KBM-7 (cell line): ENCODE measurements at places on chromosomes 2 and 18.

DNA sequence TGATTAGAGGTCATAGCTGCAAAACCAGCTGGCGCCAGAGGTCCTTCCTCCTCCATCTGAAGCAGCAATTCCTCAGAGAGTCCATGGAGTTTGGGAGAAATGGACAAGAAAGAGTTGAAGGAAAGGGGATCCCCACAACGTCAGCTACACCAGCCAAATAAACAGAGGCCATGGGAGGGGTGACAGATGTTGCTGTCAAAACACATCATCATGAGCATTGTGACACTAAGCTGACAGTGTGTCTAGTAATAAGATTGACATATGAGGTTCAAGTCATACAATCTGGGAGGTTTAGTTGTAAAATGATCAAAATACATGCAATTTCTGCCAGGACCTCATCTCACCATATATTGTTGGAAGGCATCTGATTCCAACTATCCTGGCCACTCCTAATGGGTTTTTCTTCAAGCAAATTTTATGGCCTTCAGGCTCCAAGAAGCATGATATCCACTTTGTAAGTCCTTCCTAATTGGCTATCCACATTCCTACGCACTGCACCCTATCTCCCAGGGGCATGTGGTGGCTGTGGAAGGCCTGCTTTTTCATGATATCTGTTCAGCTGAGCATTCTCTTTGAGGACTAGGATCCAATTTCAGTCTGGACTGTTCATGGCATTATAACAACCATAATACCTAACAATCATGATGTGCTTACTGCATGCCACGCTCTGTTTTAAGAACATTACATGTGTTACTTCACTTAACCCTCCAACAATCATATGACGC, 335.0 kb upstream of the ID2 start:
- no peak for DNase-seq

GRCh38 chr2:72695676-72696075, 130.2 kb downstream of the EXOC6B start:
- no peak for DNase-seq

GRCh38 chr2:27705851-27706622, 42.3 kb downstream of the SLC4A1AP start:
- peak; percentile 51 for DNase-seq

- no peak for DNase-seq
Measured at GRCh38 chr2:50355891-50356290, 676.0 kb downstream of the NRXN1 start.

- DNase-seq: peak; percentile 51
Measured at GRCh38 chr2:8984855-8985254, 18.6 kb downstream of the MBOAT2 start.

DNA sequence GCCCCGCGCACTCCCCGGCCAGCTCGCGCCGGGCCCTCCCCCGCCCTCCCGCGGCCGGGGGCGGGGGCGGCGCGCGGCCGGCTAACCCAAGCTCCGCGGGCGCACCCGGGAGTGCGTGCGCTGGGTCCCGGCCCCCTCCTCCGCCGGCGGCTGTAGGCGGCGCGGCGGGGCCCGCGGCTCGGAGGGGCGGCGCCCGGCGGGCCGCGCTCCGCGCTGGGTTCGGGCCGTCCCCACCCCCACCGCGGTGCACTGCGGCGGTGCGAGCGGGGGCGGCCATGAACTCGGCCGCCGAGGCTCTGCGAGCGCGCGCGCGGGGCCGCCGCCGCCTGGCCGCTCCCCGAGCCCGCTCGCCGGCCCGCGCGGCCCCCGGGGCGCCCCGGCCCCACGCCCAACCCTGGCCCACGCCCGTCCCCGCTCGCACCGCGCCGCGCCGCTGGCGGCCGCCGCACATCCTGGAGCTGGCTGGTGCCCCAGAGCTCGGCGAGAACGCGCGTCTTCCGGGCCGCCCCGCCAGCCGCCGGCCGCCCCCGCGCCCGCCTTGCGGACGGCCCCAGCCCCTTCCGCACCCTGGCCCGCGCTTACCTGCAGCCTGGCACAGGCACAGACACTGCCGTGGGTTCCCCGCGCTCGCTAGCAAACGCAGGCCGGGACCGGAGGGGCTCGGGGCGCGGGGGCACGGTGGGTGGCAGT, at the start of gene ZBTB14:
Gene ZBTB14, minus strand, starts transcription at position 496 of the 690 bp plus-strand sequence. CDS start 2,480 bp downstream, outside the sequence.
- DNase-seq: no peak

DNA sequence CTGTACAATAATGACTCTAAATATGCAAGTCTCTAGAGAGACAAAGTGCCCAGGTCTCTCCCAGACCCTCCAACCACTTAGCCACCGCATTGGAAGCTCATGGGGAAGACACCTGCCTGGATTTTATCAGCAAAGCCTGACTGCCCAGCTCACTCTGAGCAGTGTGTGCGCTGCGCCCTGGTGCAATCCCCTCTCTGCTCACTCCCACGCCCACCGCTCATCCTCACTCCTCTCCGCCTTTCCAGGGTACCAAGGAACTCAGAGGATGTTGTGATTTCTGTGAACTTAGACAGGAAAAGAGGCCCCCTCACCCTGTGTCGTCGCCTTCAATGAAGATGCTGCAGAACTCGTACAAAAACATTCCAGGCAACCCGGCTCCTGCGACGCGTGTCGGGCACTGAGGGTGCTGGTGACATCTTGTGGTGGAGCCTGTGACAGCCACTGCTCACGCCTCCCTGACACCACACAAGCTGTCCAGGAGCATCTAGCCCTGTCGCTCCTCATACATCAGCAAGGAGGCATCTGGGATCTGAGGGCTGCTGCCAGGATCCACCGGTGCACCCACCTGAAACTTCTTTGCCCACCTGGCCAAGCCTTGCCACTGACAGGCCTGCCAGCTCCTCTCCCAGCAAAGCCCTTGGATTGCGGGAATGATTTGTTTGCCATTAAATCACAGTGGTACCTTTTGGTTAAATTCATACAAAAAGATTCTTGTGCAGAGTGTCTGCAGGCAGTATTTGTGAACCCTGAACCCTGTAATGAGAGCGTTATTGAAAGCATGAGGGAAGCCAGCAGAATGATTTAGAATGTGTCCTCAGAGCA, 220.4 kb downstream of the ZNF516 start:
- DNase-seq: peak; percentile 27

GRCh38 chr18:48320639-48320945, 88.6 kb downstream of the ZBTB7C start:
- no peak for DNase-seq

GRCh38 chr2:134623046-134623445, 95.8 kb downstream of the TMEM163 start:
- DNase-seq: no peak

- no peak for DNase-seq
Measured at GRCh38 chr2:159960414-159960813, 102.0 kb downstream of the PLA2R1 start.

DNA sequence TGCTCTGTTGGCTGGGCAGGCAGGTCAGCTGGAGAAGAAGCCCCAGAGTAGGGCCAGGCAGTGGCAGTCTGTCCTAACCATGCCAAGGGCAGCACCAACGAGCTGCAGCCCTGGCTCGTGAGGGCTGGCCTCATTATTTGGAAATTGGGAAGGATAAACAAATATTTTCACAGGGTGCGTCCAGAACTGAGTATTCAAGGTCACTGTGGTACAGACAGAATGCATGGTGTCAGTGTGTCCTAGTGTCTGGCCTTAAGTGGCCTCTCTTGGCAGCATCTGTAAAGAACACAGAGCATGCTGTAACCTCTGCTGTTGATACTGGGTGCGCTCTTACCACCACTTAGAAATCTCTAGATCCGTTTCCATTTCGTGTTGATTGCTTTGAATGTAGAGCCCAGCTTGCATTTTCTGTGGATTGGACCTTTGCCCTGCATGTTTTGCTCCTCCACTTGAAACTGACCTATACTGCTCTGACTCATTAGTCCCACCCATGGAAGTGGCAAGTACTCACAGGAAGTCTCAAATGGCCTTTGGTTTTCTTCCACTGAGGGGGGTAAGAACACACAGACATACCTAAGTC, 88.2 kb downstream of the GREB1L start:
- DNase-seq: no peak

DNA sequence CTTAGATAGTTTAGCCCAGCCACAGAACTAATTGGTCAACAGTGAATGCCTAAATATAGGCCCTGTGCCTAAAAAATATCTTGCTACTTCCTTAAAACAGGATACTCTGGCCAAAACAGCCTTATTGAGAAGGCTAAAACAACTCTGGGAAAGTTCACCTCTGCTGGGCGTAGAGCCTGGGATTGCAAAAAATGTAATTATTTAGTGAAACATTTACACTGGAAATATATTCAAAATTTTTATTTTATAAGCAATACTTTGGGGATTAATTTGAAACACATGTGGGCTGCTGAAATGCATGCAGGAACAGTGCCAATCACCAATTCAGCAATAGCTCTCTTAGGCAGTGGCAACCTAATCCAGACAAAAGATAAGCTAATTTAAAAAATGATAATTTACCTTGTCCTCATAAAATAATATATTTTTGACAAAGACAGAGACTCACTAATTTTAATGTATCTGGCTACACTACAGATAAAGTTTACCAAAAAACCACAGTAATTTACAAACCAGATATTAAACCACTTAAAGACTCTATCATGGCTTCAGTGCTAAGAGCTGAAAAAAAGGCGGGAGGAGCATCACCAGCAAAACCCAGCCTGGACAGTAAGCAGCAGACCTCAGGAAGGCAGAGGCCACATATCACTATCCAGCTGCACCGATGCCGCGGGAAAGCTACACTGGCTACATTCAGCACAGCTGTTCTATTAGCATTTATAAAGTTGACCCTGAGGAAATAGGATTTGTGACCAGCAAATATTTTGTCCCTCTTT, 18.5 kb downstream of the TRAK2 start:
- DNase-seq: peak; percentile 39

DNA sequence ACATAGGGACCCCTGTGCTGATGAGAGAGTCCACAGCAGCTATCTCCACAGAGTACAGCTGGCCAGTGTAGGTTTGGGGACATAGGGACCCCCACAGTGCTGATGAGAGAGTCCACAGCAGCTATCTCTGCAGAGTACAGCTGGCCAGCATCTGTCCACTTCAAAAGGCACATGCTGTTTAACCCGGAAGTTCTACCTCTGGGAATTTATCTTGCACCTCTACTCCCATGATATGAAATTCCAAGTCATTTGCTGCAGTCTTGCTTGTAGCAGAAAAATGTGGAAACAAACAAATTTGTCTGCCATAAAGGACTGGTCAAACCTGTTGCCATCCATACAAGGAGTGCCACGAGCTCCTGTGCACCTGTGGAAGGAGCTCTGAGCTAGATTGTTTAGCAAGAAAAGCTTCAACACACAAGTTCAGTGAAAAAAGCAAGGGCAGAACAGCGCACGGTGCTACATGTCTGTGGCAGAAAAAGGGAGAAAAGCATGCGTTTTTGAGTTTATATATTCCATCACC, 33.1 kb downstream of the LRRFIP1 start:
- no peak for DNase-seq

GRCh38 chr2:2173633-2174032, 157.4 kb downstream of the MYT1L start:
- DNase-seq: no peak

GRCh38 chr2:98907966-98908905, 27.8 kb downstream of the CRACDL start:
- DNase-seq: no peak

GRCh38 chr18:7301094-7301493, 70.2 kb downstream of the LRRC30 start:
- no peak for DNase-seq

DNA sequence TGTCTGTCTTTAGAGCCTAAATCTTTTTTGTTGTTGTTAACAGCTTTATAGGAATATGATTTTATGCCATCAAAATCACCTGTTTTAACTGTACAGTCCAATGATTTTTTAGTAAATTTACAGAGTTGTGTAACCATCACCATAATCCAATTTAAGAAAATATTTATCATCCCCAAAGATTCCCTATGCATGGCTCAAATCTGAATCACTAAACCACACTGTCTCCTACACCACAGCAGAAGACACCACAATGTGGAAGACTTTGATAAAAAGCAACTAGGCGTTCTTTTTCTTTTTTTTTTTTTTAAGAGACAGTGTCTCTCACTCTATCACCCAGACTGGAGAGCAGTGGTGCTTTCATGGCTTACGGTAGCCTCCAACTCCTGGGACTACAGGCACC, 99.6 kb downstream of the TXNL1 start:
- no peak for DNase-seq

DNA sequence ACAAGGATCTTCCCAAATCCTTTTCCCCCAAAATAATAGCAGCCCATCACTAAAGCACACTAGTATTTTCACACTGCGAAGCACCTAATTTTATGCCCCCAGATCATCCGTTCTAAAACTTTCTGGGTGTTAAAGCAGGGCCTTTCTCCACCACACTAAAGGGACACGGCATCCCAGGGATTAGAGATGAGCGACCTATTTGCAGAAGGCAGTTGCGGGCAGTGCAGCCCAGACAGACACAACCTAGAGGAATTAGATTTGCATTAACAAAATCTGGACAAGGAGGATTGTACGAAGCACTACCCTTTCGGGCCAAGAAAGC, 402 bp downstream of the OSGEPL1 start:
- DNase-seq: no peak

DNA sequence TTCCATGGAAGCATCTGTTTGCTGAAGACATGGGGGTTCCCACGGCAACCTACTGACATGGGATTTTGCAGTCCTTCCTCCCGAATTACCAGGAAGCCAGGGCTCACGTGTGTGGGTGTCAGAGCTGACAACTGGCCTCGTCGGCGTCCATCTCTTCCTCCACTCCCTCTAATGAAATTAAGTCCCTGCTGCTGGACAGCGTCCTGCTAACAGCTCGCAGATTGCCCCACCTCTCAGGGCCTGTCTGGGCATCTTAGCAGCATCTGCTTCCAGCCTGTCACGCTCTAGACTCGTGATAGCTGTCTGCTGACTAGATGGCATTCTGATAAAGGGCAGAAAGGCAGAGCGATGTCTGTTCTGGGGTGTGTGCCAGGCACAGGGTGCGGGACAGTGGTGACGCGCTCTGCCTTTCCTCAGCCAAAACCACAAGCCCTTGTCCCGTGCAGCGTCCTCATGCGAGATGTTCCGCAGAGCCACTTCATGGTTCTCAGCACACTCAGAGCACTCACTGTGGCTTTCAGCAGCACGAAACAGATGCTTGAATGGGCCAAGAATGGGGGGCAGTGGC, 161.1 kb downstream of the ARL4C start:
- no peak for DNase-seq

- no peak for DNase-seq
Measured at GRCh38 chr18:50301074-50301473, 13.6 kb upstream of the CXXC1 start.

DNA sequence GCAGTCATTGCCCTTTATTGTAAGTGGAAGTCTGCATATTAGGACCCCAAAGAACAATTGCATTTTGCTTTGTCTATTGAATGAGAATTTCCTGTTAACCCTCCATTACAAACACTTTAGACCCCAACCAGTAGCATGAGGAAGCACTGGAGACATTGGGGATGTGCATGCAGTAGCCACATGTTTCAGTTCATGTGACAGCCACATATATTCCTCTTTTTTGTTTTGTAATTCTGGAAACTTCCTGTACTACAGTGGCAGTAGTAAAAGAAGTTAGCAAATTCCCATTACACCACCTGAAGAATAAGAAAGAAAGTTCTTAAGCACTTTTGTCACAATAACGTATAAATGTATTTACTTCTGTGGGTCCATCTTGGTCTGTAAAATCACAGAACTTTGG, 281.1 kb upstream of the SLC14A2 start:
- DNase-seq: no peak

DNA sequence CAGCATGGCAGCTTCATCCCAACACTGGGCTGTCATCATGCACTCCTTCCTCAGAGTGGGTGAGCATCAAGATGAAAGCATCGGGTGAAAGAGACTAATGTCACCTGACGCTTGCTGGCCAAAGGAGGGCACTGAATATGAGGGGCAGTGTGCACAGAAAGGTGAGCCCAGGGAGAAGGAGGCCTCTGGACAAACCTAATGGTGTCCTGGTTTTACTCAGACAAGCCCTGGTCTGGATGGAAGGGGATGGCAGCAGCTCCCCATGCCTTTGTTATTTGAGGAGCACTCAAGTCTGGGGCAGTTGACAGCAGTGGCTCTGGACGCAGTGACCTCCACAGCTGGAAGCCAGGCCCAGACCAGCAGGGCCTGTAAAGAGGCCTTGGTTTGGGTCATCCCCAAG, 209.7 kb downstream of the SMAD2 start:
- no peak for DNase-seq
